ENCODE measurements at places on chromosomes 12 and 14.

DNA sequence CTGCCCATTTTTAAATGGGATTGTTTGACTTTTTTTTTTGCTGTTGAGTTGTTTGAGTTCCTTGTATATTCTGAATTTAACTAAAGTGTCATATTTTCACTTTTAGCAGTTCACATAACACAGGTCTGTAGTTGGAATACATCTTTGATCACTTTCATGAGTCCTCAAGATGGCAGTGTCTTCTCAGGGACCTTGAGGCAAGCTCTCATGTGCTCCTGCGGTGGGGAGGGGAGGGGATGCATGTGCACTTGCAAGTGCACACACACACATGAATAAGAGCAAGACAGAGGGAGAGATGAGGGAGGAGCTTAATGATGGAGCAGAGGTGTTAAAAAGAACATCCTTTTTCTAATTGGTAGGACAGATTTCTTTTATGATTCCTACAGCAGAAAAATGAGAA lies 291.4 kb upstream of the OR4E1 start:
- no peak for DNase-seq

- no peak for DNase-seq
Observed at GRCh38 chr14:42802346-42802745, 1195.7 kb downstream of the LRFN5 start.

DNA sequence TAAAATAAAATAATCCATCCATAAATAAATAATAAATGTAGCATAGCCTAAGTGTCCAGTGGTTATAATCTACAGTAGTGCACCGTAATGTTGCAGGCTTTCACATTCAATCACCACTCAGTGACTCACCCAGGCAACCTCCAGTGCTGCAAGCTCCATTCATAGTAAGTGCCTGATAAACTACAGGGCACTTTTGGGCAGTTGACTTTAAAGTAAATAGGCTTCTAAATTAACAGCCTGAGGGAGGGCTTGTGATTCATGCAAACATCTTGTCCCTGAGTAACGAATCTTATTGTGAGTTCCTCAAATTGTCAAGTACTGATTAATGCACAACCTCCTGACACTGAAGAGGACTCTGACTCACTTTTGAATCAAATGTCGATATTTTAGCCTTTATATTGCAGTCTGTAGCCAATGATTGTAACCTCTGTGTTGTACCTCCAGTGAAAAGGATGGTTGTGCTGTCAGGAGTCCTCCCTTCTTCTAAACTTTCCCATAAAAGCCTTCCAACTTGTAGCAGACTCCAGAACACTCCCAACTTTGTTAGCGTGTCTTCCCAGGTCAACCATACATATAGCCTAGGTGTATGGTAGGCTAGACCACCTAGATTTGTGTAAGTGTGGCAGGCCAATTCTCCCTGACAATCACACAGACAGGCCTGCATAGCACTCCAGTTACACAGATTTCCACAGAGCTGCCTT lies 55.0 kb upstream of the BICD1 start:
- peak; percentile 87 for DNase-seq

DNA sequence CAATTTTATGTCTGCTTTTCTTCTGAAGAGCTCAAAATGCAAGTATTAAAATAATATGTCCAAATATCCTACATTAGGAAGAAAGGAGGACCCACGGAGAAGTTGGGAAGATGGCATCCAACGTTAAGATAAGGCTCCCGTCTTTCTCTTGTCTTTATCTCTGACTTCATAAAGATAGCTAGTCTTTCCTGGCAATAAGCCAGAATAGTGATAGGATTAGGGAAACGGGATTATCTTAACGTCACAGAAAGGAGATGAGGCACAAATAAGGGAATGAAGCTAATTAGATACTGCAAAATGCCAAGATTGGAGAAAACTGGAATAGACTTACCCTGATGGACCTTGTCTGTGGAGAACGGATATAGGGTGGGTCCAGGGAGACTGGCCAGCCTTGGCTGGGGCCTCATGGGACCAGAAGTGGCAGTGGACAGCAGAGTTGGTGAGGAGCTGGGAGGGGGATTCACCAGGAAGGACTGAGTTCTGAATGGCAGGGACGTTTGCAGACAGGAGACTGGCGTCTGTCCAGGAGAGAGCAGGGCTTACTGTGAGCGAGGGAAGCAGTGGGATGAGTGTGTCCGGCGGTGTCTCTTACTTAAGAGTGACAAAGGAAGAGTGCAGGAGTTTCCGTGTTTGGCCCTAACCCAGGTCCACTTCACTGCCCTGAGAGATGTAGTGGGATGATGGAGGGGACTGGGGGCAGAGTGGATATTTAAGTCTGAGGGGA lies 119.9 kb downstream of the CACNA1C start:
- no peak for DNase-seq

DNA sequence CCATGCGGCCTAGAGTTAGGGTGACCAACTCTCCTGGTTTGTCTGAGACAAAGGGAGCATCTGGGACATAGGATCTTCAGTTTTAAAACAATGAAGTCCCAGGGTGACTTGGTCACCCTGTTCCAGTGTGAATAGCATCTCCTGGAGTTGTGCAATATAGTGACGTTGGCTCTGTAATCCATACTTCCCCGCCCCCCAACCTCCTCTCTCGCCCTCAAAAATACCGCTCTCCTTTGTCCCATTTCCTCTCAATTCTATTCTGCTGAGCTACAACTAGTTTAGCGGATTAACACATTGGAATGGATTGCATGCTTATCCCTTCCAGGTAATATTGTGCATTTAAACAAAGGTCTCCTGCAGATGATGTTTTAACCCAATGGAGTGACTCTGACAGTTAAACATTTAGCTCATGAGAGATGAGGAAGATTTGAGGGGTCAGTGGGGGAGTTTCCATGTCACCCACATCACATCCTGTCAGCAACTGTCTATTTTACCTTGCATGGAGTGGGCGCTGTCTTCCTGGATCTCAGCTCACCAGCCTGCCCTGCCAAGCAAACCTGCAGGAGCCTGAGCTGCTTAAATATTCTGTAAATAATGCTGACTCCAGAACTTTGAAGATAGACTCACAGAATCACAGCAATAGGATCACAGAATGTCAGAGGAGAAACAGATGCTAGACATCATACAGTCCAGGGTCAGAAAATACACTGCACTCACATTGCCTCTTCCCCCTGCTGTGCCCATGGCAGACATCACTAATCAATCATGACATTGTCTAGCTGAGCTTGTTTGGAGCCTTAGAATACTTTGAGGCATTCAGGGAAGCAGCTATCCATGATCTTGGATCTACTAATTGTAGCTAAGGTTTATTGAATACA lies 43.0 kb downstream of the MAP1LC3B2 start:
- no peak for DNase-seq
